ENCODE measurements at places on chromosomes 4 and X. TPM values are rescaled to one million over a fixed set of nuclear protein-coding genes. Genes with fewer than 3 reads are reported as not detected.

The ADGRL3 gene
- 7.1 TPM for total RNA-seq

The S100P gene
- total RNA-seq: not detected

The ADD1 gene
- total RNA-seq: 402 TPM

The RTL5 gene
- 8.0 TPM for total RNA-seq

The SULT1E1 gene
- total RNA-seq: not detected

The RBMXL3 gene
- not detected for total RNA-seq

The VCX3B gene
- total RNA-seq: not detected

The DDX3X gene
- 235 TPM for total RNA-seq

- no peak for DNase-seq
These were observed 88.9 kb upstream of the MID1 start for GRCh38 chrX:10709276-10709675.

DNA sequence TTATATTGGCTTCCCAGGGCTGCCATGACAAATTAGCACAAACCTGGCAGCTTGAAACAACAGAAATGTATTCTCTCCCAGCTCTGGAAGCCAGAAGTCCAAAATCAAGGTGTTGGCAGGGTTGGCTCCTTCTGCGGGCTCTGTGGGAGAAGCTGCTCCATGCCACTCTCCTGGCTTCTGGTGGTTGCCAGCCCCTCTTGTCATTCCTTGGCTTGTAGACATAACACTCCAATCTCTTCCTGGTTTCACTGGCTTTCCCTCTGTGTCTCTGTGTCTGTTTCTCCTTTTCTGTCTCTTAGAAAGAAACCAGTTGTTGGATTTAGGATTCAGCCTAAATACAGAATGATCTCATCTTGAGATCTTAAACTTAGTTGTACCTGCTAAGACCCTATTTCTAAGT, 85.5 kb downstream of the USP46 start:
- DNase-seq: no peak

DNA sequence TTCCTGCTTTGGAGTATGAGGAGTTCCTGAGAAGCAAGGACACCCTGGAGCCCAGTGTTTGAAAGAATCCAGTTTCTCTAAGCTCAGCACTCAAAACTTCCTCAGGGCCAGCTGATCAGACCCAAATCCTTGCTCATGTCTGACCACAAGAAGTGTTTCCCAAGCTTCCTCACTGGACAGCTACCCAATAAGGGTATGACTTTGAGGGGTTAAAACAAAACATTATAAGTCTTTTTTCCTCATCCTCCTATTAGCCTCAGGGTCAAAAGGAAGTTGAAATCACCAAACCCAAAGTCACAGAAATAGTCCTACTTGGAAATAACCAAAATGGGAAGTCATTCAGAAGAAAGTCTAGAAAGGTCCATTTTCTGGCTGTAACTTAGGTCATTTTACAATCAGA, 13.7 kb downstream of the ZBTB33 start:
- no peak for DNase-seq

DNA sequence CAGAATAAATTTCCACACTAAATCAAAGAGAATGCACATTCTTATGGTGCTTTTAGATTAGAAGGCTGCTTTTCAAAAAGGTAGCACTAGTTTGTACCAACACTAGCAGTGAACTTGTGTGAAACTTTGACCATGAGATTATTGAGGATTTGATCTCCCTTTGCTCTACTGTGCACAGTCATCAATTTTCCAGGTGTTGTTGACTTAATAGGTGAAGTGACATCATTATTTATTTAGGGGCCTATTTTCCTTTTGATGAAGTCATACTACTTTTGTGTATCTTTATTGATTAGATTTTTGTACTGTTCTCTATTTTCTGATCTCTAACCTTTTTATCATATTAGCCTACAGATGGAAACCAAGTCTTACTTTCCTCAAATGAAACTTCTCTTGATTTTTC, 507.9 kb upstream of the LCORL start:
- no peak for DNase-seq

GRCh38 chr4:169314906-169315305, 44.1 kb upstream of the SH3RF1 start:
- DNase-seq: peak; percentile 90

DNA sequence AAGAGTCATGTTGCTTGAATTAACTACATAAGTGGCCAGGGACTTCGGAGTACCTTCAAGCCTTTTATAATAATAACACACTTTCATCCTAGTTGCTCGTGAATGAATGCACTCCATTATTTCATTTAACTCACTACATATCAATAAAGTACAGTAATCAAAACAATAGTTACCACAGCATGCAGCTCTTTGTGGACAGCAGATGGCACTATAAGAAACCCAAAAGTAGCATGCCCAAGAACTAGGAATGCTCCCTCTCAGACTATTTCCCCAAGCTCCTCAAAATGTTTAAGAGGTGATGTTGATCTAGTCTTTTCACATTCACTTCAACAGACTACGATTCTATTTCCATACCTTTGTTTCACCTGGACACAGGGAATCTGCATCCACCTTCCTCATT, 500.8 kb upstream of the DIAPH2 start:
- DNase-seq: no peak

DNA sequence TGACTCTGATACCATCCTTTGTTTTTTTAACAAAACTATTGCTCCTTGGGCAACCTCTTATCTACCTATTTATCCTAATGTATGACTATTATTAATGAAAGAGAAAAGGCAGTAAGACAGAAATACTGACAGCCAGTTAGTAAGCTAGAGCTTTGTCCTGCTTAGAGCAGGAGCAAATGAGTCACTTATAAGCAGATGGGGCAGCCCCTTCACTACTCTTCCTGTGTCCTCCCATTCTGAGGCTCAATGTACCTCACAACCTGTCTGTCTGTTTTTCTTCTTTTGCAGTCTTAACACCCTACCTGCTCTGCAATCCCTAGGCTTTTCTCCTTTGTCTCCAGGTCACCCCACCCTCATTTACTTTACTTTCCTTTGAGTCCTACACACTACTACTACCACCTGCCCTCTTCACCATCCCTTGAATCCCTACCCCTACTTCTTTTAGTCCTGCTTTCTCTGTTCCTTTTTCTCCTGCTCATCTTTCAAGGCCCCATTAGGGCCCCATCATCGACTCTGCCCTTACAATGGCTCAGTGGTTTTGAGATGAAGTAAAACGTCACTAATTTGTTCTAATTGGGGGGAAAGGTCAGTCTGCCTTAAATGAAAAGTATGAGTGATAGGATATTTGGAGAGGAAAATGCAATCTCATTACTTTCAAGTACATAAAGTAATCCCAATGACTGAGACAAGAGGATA, 294.3 kb downstream of the GUCY2F start:
- no peak for DNase-seq

DNA sequence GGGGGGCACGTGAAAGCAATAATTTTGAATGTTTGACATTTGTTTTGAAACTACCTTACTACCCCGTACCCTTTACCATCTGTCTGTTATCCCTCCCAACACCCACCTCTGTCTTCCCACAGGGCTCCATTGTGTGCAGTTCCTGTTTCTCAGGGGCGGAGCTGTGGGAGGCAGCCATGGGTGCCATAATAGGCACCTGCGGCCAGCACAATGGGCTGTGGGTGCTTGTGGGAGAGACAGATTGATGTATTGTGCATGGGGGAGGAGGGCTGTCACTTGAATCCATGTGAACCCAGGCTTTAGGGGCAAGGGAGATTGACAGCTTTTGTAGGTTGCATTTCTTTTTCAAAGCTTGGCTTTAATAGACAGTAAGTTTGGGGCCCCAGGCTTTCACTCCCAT, 122.6 kb upstream of the CXorf66 start:
- DNase-seq: no peak

- DNase-seq: no peak
These were observed 669.6 kb upstream of the PCDH10 start for GRCh38 chr4:132479543-132479942.

DNA sequence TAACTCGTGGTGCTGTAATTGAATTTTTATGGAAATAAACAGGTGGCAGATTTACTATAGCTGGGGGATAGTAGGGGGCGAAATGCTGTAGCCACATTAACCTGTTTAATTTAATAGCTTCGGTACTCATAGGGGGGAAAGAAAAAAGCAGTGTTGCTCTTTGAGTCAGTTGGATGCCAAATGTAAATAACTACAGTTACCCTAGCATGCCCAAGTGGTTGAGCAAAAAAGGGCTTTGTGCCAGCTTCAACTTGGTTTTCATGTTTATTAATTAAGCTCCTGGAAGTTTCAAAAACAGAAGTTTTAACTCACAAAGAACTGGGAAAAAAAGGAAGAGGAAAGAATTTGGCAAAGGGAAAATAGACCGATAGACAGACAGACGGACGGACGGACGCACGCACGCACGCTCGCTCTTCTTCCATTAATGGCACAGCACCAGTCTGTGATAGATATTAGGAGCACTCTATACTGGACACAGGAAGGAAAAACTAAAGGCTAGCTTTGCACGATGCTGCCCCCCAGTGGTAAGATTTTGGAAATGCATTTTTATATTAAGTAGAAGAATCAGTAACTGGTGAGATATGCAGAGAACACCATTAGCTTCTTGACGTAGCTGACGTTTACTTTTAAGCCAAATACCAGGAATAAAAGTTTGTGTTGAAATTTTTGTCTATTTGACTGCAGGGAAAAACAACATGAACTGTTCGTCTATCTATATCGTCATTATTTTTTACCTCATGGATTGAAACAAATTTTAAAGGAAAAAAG, 151.8 kb downstream of the SLC7A11 start:
- DNase-seq: no peak

DNA sequence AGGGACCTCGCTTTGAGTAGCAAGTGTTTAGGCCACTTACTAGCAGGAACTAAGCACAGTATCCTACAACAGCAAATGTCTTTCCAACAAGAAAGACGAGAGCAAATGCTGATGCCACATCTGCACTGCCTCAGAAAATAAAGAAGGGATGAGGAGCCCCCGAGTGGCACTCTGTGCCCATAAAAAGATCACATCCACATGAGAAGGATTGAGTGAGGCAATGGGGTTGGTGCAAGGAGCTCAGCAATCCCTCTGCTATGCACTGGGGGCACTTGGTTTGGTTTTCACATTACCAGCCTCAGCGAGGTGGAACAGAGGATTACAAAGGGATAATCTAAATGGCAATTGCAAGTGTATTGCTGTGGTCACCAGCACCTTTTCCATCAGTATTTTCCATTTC, 252.8 kb upstream of the SLC7A11 start:
- no peak for DNase-seq

- no peak for DNase-seq
These were observed 28.1 kb upstream of the MAN2B2 start for GRCh38 chr4:6546681-6547447.

DNA sequence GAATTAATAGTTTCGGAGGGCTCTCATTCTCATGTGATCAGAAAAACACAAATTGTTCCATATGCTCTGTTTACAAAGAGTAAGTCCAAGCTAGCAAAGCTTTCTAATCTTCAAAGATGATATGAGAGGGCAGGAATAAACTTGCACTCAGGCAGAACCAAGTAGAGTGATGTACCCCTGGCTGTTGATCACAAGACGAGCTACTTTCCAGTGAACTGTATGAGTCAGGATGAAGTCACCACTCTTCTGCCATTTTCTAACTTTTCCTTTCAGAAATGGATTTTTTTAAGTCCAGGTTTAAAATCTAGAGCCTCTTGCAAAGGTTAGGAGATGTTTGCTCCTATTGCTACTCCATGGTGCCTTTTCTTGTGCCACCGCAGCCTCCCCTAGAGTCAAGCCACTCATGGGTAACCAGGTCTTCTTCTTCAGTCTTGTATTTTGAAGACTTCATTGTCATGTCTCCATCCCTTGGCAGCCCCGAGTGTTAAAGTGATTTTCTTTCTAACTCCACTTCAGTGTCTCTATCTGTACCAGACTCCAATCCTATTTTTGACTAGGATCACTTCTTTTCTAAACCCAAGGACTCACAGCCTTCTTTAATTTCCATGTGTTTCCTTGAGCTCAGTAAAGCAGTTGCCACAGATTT, 171.9 kb upstream of the GALNT7 start:
- peak; percentile 31 for DNase-seq

- DNase-seq: no peak
These were observed 95.9 kb upstream of the RPS6KA3 start for GRCh38 chrX:20362268-20363267.

DNA sequence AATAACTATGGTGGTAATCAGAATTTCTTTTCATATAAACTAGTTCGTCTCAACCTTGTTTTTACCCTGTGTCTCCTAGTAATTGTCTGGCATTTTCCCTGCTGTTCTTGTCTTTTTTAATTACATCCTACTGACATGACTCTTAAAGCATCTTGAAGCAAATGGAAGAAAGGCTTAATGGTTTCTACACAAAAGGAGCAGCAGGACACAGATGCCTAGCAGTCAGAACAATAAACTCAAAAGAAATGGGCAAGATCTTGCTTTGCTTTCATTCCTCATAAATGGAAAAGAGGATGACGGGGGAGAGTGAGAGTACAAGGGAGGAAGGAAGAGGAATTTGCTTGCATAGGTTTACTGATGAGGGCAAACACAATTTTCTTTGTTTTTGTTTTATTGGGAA, 293.2 kb upstream of the EMCN start:
- no peak for DNase-seq

DNA sequence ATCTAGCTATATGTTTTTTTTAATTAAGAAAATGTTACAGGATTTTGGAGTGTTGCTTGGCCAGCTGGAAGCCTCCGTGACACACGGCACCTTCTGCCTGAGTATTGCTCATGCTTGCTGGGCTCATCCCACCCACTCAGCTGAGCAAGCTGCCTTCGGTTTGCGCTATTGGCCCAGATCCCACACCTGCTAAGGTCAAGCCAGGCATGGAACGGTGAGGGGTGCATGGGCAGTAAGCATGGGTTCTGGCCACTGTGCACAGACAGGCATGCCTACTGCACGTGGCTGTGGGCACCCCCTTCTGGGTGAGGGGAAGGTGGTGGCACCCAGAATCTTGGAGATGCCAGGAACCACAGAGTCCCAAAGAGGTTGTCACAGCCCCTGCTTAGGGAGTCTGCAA, 1178.4 kb upstream of the PCDH7 start:
- no peak for DNase-seq

- no peak for DNase-seq
These were observed 54.3 kb upstream of the MAGEB2 start for GRCh38 chrX:30161043-30161442.

DNA sequence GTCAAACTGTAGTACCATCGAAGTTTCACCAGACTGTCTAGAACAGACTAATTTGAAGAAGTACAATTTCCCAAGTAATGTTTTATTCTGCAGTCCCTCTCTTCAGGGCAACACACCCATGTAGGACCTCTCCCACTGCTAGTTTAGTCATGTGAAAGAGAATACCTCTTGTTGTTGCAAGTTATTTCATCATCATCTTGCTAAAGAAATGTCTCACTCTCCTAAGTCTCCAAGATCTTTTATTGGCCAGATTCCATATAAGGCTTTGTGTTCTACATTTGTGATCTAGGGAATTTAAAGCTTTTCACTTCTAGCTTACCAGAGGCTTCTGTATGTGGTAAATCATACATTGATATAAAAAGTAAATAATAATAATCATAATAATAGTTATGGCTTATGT, 745.3 kb upstream of the MAGEB2 start:
- no peak for DNase-seq

- DNase-seq: no peak
These were observed 79.2 kb downstream of the CPZ start for GRCh38 chr4:8671712-8672290.

GRCh38 chr4:26028793-26029567, 115.0 kb downstream of the SMIM20 start:
- DNase-seq: no peak
